Stimulated activated naive CD4-positive, alpha-beta T cell (primary cell): ENCODE measurements at places on chromosomes 13 and 19.

- DNase-seq = peak; percentile 50
Observed at GRCh38 chr19:17784201-17785008, 10.5 kb upstream of the B3GNT3 start.

GRCh38 chr13:85755123-85755522, 44.1 kb downstream of the SLITRK6 start:
- DNase-seq = no peak

GRCh38 chr19:35559281-35559659, 4.2 kb downstream of the ATP4A start:
- DNase-seq = no peak

GRCh38 chr13:72258340-72258981, 391.5 kb upstream of the DACH1 start:
- no peak for DNase-seq

GRCh38 chr13:95524264-95524901, 28.1 kb upstream of the CLDN10 start:
- no peak for DNase-seq

GRCh38 chr19:42113641-42114348, 18.5 kb downstream of the POU2F2 start:
- no peak for DNase-seq

- no peak for DNase-seq
Observed at GRCh38 chr19:11942008-11942842, 17.3 kb downstream of the ZNF700 start.

GRCh38 chr19:46715975-46716671, 791 bp downstream of the PRKD2 start:
- peak; percentile 18 for DNase-seq

GRCh38 chr19:39085392-39085791, 1.2 kb downstream of the ACP7 start:
- DNase-seq = no peak

DNA sequence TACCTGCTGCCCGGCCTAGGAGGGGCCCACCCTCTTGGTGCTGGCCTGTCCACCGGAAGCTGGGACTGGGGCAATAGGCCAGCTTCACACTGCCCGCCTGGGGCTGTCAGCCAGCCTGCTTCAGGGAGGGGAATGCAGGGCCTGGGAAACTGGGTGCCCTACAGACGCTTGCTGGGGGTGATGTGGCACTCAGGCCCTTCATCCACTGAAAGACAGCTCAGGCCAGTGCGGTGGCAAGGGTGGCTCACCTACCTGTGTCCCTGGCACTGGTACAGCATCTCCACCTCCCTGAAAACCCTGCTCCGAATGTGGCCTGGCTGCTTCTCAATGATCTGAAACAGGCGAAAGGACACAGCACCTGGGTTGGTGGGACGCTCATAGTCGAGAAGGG, 7.8 kb downstream of the MKNK2 start:
- DNase-seq = no peak

DNA sequence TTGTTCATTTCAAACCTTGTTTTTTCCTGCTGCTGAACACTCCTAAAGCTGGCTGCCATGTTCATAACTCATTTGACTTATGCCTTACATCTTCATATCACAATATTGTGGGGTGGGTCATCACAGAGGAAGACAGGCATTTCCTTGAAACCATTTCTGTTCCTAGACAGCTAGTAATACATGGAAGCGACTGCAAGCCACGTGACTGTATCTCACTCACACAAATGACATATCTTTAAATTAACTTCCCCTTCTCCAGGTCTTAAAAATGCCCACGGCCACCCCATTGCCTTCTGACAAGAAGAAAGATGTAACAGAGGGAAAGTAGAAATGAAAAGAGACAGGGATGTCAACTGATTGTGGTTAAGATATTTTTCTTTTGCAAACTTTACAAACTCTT, 236.8 kb downstream of the LMO7 start:
- DNase-seq = no peak

GRCh38 chr19:8204961-8205360, 4.2 kb upstream of the CERS4 start:
- DNase-seq = no peak

DNA sequence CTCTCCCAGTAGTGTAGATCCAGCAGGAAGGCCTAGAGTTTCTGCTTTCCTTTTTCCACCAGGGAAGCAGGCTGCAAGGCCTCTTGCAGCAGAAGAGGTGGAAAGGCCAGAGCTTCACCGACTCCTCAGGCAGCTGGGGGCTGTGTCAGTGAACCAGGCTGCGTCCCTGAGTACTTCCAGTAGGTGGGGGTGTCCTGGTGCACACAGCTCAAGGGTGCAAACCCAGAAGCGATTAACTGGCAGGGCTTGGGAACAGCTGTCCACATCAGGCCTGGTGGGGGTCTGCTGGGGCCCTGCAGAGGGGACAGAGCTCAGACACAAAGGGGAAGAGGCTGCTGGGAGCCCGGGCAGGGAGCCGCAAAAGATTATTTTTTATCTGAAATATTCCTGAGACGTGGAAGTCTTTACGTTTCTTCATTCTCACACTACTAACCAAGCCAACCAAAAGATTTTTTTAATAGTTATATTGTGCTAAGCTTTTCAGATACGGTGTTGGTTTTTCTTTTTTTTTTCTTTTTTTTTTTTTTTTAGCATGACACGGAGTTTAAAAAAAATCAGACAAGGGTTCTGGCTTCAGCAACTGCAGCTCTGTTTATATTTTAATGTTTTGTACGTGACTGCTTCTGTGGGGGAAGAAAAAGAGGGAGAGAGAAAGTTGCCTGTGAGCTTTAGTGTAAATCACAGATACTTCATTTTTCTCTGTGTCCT, 11.0 kb downstream of the TSHZ3 start:
- DNase-seq = no peak

GRCh38 chr13:105346141-105346775, 1189.2 kb downstream of the EFNB2 start:
- DNase-seq = no peak

DNA sequence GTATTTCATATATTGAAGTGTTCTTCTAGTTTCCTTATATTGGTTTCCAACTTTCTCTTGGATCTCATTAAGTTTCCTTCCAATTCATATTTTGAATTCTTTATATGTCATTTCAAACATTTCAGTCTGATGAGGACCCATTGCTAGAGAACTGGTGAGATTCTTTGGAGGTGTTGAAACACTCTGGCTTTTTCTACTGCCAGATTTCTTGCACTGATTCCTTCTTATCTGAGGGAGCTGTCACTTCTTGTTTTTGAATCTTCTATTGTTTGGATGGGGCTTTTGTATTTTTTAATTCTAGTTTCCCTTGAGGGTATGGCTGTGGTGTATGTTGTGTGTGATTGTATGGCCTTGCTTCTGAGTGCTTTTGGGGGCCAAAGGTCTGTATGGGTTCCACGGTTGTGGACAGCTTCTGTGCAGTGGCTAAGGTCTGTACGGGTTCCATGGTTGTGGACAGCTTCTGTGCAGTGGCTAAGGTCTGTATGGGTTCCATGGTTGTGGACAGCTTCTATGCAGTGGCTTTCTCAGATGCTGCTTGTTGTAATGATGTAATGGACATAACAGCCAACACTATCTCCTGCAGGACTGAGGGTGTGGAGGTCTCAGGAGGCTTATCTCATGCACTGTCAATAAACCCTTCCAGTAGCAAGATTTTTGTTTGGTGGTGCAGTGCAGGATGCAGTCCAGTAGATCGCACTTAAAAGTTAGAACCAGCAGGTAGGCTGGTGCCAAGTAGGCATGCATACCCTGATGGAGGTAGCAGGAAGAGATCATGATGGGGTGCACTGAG, 36.8 kb downstream of the ACSBG2 start:
- DNase-seq = no peak

DNA sequence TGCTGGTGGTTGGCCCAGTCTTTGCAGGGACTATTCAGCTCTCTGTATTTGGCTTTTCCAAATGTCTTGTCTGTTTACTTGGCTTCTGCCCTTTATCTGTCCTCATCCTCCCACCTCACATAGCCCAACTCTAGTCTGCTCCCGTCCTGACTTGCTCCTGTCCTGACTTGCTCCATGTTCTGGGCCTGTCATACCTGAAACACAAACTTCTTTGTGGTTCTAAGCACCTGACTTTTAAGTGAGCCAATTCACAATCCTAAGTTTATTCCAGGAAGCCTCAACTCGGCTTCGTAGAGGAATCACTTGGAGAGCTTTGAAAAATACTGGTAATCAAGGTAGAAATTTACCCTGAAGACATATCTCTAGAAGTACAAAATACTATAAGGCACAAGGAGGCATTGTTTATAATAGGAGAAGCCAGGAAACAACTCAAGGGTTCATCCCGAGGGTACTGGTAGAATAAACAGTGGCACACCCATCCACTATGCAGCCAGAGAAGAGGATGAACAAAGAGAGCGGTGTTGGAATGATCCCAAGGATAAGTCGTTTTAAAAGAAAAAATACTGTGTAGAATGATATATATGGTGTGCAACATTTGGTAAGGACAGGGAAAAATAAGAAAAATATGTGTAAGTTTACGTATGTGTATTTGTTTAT, 284.5 kb downstream of the FGF14 start:
- no peak for DNase-seq

DNA sequence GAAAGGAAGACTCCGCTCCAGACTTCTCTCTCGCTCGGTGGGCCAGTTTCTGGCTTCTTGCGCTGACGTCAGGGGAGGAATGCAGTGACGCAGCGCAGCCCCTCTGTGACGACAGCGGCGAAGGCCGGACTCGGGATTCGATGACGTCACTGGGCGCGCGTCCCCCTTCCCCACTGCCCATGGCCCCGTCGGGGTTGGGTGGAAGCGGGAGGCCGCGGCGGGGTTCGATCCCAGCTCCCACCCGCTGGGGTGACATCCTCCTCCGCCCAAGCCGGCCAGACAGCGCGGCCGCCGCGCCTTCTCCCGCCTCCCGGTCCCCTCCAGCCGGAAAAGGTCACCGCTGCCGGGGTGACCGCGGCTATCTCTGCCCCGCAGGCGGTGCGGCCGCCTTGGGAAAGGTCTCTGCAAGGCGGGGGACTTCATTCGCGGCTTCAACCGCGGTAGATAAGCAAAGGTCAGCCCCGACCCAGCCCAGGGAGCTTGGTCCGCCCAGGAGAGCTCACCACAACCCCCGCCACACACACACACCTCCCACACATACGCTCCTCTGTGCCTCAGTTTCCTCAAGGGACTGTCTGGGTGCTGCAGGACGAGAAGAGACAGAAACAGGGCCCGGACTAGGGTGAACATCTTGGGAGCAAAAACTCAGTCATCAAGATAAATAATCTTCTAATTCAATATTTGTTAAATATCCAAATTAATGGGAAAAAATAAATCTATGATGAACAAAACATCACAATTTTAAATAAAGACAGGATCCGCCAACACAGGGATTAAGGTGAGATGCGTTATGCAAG, 844 bp upstream of the RFX1 start:
- no peak for DNase-seq

DNA sequence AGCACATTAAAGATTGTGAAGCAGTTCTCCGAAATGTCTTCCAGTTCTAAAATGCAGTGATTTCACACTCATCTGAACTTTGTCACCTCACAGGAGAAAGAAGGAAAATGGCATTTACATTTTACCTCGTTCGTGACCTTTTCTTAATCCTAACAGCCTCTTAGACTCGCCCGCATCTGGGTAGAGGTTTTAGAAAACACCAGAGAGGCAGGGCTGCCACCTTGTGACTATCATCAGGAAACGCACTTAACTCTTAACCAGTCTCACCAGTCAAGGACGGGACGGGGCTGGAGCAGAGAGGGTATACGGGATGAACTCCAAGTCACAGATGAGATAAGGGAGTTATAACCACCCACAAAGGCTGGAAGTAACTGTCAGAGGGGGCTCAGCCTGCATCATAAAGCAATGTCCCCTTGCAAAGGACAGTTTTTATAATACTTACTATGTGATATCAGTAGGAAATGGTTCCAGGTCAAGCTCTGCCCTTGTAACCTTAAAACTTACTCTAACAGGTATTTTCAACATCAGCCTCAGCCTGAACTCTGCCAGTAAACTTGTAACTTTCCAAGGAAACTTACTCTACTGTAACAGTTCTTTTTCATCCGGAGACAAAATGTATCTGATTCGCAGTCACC, 8.6 kb upstream of the CEACAM6 start:
- DNase-seq = peak; percentile 10

- no peak for DNase-seq
Observed at GRCh38 chr13:103640606-103641005, 574.4 kb upstream of the SLC10A2 start.

DNA sequence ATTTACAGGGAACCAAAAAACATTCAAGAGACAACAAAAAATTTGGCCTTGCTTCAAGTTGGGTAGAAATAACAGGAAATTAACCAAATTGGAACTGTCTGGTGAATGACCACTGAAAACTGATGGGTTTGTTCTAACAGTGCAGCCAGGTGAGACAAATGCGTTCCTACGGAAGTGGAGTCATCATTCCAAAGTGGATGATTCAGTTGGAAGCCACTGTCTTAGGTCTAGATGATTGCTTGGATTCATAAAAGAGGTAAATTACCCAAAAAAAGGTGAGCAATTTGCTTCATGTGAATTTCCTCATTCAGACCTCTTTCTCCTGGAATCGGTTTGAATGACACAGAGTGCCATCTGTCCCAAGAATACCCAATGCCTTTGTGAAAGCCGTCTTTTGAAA, 87.1 kb upstream of the IPO5 start:
- no peak for DNase-seq

GRCh38 chr13:113791761-113792160, 32.7 kb downstream of the TMEM255B start:
- DNase-seq = no peak

GRCh38 chr19:5447700-5448311, 7.4 kb upstream of the ZNRF4 start:
- DNase-seq = no peak

DNA sequence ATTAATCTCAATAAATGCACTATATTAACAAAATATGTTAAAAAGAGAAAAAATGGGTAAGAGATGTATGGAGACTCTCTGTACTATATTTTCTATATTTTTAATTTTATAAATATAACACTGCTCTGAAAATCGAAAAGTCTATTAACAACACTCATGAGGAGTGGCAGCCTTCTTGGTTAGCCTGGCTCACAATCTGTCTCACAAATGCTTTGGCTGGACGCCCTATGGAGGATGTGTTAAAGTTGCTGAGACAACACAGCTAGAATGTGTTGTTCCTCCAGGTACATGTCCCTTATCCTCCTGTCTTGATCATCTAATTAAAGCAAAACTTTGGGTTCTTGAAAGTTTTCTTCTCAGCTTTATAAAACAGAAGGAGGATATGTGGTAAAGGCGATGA, 396.6 kb upstream of the PCDH20 start:
- no peak for DNase-seq

DNA sequence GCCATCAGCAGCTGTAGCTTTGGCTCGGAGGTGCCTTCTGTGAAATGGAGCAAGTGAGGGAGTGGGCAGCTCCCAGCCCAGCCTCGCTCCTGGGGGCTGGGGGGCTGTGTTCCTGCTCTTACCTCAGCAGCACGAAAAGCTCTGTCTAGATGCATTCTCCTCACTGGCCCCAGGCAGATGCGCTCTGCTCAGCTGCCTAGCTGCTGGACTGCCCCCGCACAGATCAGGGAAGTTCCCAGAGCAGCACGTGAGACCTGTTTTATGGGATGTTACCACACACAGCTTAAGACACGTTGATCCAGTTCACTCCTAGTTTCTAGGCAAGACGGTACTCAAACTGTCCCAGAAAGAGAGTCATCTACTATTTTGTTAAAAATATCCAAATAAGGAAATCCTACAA, 13.6 kb downstream of the LCP1 start:
- DNase-seq = peak; percentile 25

GRCh38 chr13:50128428-50128931, 113.2 kb downstream of the KCNRG start:
- no peak for DNase-seq

GRCh38 chr13:109725995-109726637, 60.3 kb downstream of the IRS2 start:
- DNase-seq = no peak

- no peak for DNase-seq
Observed at GRCh38 chr19:11704626-11705025, 34.1 kb downstream of the ZNF823 start.

- no peak for DNase-seq
Observed at GRCh38 chr13:45519493-45519892, 54.8 kb downstream of the COG3 start.
